Renal cortex interstitium (tissue), 15 donors: ENCODE measurements at places on chromosomes 6 and 20. TPM values are rescaled to one million over a fixed set of nuclear protein-coding genes. Genes with fewer than 3 reads are reported as not detected.

CD93 gene
- 38.1 TPM for polyA plus RNA-seq

TFAP2D gene
- polyA plus RNA-seq, result not detected

PMEPA1 gene
- 15.5 TPM for polyA plus RNA-seq

RPS10 gene
- polyA plus RNA-seq, result 1,439 TPM

SPEF1 gene
- 2.5 TPM for polyA plus RNA-seq

COL20A1 gene
- polyA plus RNA-seq, result 1.0 TPM

LINC00237 gene
- polyA plus RNA-seq, result not detected

NR2E1 gene
- not detected for polyA plus RNA-seq

VIP gene
- 1.0 TPM for polyA plus RNA-seq

APCDD1L gene
- polyA plus RNA-seq, result 14.5 TPM

ZC2HC1B gene
- not detected for polyA plus RNA-seq

SLC39A7 gene
- polyA plus RNA-seq, result 101 TPM

GRM1 gene
- polyA plus RNA-seq, result 0.11 TPM

BMP2 gene
- 16.6 TPM for polyA plus RNA-seq

POU5F1 gene
- polyA plus RNA-seq, result 25.2 TPM

MLN gene
- polyA plus RNA-seq, result 2.2 TPM

NHLRC1 gene
- 2.3 TPM for polyA plus RNA-seq

- no peak for DNase-seq
Observed at GRCh38 chr20:49043000-49043399, 3.1 kb upstream of the CSE1L start.

GRCh38 chr20:1174787-1175186 is 10.0 kb downstream of the TMEM74B start:
- DNase-seq, result no peak

GRCh38 chr6:17494177-17494576 is 100.8 kb downstream of the CAP2 start:
- no peak for DNase-seq

- DNase-seq, result no peak
Observed at GRCh38 chr6:36631326-36632011, 37.3 kb downstream of the SRSF3 start.

- DNase-seq, result no peak
Observed at GRCh38 chr20:3889489-3890397, 556 bp downstream of the PANK2 start.

DNA sequence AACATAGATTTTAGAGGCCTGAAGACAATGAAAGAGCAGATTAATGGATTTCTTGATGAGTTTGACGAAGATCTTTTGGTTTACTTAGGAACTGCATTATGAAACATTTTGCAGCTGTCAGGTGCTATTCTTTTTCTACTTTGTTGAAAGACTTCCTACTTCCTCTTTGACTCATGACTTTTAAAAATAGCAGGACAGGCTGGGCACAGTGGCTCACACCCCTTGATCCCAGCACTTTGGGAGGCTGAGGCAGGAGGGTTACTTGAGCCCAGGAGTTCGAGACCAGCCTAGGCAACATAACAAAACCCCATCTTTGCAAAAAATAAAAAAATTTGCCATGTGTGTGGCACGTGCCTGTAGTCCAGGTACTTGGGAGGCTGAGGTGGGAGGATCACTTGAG is 52.0 kb downstream of the ITCH start:
- no peak for DNase-seq

DNA sequence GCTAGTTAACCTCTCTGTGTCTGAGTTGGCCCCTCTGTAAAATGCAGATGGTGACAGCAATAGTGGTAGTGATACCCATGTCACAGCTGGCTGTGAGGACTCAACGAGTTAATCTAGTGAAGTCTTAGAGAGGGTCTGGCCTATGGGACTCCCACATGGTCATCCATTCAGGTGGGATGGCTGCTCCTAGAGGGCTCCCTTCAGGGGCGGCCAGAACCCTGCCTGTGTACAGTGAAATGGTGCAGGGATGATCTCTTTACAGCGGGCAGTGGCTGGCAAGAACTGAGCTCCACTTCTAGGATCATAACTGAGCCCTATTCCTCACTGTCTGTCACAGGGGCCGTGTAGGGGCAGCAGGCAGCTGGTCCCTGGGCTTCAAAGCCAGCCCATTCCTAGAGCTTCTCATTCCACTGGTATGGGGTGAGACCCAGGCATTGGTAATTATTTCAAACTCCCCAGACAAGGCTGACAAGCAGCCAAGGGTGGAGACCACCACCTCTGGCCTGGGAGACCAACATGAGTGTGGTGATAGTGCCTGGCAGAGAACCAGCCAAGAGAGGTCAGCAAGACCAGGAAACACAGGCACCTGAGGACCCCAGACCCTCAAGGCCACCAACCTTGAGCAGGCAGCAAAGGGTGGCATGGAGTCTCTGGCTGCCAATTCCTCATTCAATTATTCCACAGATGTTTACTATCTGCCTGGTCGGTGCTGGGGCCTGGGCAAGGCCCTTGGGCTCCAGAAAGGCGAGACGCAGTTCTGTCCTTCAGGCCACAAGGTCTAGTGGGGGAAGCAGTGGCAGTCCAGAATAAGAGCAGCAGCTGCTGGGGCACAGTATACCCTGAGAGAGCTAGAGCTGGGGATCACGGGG is 103.4 kb downstream of the MRPL14 start:
- no peak for DNase-seq

GRCh38 chr6:45513843-45514242 is 136.1 kb upstream of the SUPT3H start:
- DNase-seq, result no peak

GRCh38 chr20:15703171-15703911 is 869.9 kb downstream of the KIF16B start:
- DNase-seq, result no peak

DNA sequence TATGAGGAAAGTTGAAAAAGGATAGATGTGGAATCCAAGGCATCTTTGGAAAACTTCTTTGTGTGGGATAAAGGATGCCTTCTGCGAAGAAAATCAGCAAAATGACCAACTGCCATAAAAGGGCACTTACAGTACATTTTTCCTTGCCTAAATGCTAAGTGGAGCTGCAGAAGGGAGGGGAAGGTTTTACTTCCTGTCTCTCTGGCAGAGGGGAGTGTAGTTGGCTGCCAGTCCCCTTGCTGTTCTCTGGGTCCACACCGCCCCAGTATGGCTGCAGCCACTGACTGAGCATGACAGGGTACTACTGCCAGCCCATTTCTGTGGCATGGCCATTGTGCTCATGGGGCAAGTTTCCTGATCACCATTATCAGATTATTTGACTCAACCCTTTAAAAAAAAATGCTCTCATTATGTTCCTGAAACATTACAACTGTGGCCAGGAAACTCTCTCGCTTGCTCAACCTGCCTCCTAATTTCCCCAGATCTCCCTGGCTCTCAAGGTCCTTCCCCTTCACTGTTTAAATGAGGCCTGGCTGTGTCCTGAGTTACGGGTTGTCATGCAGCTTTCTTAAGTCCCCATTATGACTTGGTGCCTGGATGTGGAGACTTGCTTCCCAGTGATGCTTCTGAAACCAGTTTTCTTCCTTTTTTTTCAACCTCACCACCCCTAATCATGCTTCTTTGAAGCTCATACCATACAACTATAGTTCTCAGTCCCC is 34.5 kb upstream of the FAM184A start:
- no peak for DNase-seq

DNA sequence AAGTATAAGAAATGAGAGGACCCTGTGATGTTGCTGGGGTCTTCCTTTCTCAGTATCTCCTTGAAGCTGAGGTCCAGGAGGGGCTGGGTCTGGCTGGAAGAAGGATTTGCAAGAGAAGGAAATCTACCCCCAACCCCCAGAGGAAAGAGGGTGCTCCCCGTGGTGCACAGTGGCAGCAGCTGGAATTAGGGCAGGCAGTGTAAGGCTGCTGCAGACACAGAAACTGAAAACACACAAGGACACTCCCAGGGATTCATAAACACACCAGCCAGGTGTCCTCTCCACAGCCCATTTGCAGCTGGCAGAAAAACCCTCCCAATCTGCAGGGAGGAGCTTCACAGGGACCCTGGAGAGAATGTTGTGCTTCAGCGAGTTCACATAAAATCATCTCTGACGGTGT is 297.2 kb downstream of the CDH26 start:
- DNase-seq, result no peak

DNA sequence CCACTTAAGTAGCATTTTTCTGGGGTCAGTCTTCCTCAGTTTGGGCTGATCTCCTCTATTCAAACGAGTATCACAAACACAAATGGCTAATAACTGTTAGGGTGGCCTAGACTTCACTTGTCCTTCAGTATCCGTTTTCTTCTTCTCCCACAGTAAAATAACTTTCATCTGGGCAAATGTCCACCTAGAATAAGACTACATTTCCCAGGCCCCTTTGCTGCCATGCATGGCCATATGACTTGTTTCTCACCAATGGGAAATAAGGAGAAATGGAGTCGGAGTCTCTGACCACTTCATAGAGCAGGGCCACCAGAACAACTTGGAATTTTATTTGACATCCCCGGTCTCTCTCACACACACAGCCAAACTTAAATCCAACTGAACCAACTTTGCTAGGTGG is 51.4 kb downstream of the SULF2 start:
- DNase-seq, result no peak

DNA sequence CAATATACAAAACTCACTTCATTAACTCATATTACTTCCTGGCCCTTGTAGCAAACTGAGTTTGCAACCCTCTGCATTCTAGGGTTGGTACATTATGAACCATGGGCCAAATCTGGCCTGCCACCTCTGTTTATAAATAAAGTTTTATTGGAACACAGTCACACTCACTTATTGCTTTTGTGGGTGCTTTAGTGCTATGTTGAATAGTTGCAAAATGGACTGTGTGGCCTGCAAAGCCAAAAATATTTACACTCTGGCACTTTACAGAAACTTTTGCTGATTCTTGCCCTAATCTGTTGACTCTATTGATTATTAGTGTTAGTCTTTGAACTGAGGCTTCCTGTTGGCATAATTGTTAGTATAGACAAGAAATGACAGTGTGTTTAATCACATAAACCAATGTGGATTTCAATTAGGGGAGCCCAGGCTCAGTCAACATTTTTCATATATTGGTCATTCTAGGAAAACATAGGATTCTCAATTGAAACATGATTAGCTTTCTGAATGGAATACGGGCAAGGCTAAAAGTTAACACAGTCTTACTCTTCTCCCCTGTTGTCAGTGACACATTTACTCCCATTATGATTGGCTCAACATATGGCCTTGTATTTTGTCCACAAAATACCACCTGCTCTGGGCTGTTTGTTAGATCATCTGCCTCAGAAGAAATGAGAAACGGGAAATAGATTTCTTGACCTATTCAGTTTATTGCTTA is 241.9 kb upstream of the ZFP64 start:
- DNase-seq, result no peak

DNA sequence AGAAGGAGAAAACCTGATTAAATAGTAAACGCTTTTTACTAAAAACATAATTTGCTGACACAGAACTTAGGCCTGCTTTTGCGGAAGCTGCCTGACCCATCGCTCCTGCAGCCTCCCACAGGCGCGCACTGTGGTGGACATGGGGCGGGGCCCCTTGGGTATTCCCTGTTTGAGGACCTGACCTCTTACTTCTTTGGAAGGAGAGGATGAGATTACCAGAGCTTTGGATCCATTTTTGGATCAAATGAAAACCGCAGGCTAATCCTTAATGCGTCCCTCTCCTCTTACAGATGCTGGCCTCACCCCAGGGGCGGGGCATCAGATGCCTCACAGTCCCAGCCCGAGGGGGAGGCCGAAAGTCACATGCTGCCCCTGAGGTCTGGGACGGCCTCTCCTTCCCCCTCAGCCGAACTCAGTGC is 151.0 kb downstream of the SCML4 start:
- no peak for DNase-seq

DNA sequence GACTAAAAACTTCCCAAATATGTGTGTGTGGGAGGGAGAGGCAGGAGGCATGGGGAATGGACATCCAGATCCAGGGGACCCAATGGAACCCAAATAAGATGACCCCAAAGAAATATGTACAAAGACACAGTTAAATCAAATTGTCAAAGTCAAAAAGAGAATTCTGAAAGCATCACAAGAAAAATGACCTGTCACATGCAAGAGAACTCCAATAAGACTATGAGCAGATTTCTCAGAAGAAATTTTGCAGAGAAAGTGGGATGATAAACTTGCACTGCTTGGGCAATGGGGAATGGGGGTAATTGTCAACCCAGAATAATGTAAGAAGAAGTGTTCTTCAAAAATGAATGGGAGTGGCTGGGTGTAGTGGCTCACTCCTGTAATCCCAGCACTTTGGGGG is 59.5 kb upstream of the PLN start:
- DNase-seq, result no peak

DNA sequence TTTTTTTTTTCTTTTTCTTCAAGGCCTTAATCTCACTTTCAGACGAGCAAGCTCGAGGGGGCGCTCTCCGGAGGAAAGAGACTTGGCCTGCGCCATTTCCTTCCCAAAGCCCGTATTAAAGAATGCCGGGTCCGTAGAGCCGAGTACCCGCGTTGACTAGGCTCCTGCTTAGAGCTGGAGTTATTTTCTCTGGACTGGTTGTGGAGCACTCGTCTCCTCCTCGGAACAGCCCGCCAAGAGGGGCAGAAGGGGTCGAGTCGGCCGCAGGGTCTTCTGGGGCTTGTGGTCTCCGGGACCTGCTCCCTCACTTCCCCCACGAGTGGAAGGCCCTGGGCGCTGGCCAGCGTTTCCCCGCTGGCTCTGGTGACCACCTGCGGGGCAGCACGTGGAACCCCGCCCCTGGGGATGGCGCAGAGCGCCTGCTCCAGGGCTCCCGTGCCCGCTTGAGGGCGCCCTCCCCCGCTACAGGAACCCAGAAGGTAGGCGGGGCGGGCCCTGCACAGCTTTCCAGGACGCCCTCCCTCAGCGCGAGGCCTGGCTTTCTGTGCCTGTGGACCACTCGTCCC is 2.7 kb upstream of the MEI4 start:
- DNase-seq, result peak; percentile 48

- no peak for DNase-seq
Observed at GRCh38 chr6:64083261-64083660, 447.7 kb downstream of the PHF3 start.

- peak; percentile 16 for DNase-seq
Observed at GRCh38 chr6:148244217-148244935, 98.3 kb upstream of the SASH1 start.

- peak; percentile 37 for DNase-seq
Observed at GRCh38 chr20:52312132-52312729, 120.7 kb upstream of the ZFP64 start.

DNA sequence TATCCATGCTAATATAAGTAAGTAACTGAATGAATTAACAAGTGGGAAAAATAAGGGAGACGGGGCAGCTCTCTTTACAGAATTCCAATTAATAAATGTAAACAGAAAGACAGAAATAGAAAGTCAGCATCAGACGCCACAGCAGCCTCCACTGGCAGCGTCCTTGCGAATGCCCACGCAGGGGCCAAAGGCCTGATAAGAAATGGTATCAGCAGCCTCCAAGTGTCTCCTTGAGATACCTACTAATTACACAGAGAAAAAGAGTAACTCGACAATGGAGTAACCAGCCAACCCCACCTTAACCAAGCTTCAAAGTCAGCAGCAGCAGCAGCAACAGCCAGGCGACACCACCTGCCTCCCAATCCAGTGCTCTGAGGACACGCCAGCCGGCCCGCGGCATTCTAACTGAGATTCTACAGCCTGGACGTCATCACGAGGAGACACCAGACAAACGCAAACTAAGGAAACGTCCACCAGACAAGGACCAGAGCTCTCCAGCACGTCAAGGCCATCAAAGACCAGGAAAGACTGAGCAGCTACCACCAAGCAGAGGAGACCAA is 78.8 kb downstream of the TAF4 start:
- no peak for DNase-seq
